Thoracic aorta endothelial cell (primary cell): ENCODE measurements at places on chromosomes 13 and 19. TPM values are rescaled to one million over a fixed set of nuclear protein-coding genes. Genes with fewer than 3 reads are reported as not detected.

Gene CGB2
- total RNA-seq, result not detected in 2 replicates

Gene IZUMO4
- total RNA-seq, result 0.27 and 0.50 TPM in 2 replicates

Gene CYP2A7
- total RNA-seq, result not detected in 2 replicates

Gene PSMC4
- 97.2 and 117 TPM in 2 replicates for total RNA-seq

Gene FSD1
- 16.0 and 18.1 TPM in 2 replicates for total RNA-seq

Gene RAB8A
- 77.3 and 94.0 TPM in 2 replicates for total RNA-seq

Gene URAD
- not detected in 2 replicates for total RNA-seq

Gene TMEM221
- not detected in 2 replicates for total RNA-seq
